ENCODE measurements at places on chromosomes 12 and 14. TPM values are rescaled to one million over a fixed set of nuclear protein-coding genes. Genes with fewer than 3 reads are reported as not detected.

C12orf50 gene
- not detected for total RNA-seq

SPTB gene
- total RNA-seq, result under 0.01 TPM

PMEL gene
- total RNA-seq, result 1.3 TPM

DNA sequence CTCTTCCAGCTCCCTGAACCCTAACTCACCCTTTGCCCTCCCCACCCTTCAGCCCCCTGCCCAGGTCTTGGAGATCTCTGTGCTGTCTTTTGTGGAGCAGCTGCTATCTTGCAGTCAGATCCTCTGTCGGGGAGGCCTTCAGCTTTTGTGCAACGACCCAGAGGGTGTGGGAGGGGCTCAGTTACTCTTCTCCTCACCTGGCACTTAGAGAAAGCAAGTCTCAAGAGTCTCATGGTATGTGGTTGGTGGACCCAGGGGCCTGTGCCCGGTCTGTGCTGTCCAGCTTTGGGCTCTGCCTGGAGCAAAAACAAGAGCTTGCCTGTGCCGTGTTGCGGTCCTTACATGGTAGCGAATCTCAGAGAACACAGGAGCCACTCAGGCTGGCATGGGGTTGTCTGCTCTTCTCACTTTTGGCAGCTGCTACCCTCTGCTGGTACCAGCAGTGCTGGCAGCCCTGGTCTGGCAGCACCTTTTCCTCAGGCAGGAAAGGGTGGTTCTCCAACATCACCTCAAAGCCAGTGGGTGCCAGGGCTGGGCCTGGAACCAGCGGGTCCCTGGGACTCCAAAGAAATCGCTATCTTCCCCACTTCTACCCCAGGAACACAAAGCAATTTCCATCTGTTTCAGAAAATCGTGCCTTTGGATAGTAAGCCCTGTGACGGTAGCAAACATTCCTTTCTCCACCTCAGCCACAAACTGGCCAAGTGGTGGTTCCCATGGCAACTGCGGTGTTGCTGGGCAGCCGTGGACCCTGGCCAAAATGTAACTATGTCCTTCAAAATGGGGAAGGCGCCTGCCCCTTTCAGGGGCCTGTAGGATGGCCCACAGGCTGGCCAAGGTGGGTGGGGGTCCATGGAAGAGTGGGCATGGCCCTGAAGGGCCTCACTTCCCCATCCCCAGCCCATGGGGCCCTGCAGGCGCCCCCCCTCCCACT lies 90.0 kb downstream of the RIN3 start:
- DNase-seq, result peak; percentile 71

- DNase-seq, result peak; percentile 99
Observed at GRCh38 chr14:61466249-61466904, 145.0 kb downstream of the PRKCH start.

GRCh38 chr14:71783786-71784185 lies 148.4 kb upstream of the RGS6 start:
- no peak for DNase-seq

- peak; percentile 2 for DNase-seq
Observed at GRCh38 chr14:106491851-106492250, 965.5 kb downstream of the TMEM121 start.

- no peak for DNase-seq
Observed at GRCh38 chr14:100442498-100443490, 119.7 kb downstream of the SLC25A47 start.

DNA sequence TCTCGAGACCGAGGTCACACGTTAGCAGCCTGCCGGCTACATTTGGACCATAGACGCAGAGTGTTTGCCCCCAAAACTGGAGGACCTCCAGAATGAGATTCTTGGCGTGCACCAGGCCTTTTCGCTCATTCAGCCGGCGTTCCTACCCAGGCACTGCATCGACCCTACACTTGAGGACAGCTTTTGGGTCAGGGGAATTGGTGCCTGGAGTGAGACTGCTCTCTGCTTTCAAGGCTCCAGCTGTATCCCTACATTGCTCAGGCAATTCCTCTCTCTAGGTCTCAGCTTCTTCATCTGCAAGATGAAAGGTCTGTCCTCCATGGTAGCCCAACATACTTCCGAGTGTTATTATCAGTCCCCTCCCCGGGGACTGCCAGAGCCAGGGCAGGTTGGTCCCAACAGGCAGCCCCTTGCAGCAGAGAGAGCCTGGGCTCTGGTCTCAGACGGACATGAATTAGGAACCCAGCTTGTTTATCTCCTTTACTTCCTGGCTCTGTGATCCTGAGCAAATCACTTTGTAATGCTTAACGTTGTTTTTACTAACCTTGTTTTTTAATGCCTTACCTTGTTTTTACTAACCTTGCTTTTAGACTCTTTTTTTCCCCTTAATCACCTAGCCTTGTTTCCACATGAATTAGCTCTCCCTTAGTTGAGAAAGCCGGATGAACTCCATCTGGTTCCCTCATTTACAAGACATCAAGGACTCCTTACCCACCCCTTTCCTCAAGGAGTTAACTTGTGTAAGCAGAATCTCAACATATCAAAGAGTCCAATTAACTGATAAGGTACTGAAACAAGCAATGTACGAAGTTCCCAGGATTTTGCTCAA lies 892 bp downstream of the TCHP start:
- DNase-seq, result peak; percentile 7

DNA sequence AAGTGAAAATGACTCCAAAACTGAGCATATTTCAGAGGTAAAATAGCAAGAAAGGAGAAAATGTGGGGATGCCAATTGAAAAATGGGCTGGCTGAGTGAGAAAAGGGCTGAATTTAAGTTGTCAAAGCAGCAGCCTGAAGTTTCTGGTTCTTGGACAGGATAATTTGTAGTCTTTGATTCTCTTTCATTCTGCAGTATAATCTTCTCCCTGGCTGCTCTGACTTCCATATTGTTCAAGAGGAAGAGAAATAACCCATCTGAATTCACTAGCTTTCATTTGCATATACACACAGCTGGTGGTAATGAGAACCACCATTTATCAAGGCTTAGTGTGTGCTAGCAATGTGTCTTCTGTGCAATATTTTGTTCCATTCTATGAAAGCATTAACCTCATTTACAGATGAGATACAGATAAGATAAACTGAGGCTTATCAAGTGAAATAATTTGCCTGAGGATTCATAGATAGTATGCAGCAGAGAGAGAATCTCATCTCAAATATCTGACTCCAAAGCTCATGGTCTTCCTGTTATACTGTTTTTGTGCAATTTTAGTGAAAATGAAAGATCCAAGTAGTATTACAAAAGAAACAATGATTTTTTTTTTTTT lies 184.2 kb downstream of the TMTC2 start:
- no peak for DNase-seq

DNA sequence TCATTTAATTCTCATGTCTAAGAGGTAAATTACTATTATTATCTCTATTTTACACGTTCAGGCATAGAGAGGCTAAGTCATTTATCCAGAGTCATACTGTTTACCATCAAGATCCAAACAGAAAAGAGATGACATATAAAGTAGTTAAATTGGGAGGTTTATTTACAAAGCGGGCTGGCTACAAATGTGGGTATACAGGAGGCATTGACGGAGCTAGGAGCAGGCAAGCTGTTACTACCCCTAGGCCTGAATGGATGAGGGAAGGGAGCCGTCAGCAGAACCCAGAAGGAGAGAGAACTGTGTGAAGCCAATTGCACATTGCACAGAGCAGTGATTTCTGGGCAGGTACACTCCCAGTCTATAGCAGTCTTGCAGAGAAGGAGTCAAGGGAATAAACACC lies 39.8 kb downstream of the DACT1 start:
- no peak for DNase-seq

GRCh38 chr12:117450209-117450608 lies 88.8 kb upstream of the NOS1 start:
- no peak for DNase-seq
